ENCODE measurements at places on chromosomes 12 and 14.

DNA sequence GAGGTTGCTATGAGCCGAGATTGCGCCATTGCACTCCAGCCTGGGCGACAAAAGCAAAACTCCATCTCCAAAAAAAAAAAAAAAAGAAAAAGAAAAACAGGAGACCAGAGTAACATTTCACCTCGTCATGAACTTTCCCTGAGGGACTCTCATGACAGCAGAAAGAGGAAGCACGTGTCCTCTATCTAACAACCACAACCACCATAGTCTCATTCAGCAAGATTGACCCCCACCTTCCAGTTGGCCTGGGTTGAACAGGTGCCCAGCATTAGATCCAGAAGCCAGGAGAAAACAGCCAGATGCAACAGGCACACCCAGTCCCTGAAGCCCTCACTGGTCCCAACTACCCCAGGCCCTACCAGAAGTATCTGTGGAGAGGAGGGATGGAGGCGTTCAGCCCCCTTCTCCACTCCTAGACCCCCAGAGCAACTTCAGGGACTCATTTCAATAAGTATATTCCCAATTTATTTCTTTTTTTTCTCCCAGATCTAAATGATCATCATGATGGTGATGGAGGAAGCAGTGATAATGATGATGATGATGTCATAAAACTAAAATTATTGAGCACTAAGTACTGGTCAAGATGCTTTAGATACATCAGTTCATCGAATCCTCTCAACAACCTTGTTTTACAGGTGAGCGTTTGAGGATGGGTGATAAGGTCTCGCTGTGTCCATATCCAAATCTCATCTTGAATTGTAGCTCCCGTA, 235.0 kb downstream of the EFCAB11 start:
- no peak for DNase-seq

- no peak for DNase-seq
Measured at GRCh38 chr12:23813206-23813605, 136.3 kb downstream of the SOX5 start.

GRCh38 chr12:122081697-122082221, 3.2 kb downstream of the MLXIP start:
- DNase-seq: peak; percentile 31

DNA sequence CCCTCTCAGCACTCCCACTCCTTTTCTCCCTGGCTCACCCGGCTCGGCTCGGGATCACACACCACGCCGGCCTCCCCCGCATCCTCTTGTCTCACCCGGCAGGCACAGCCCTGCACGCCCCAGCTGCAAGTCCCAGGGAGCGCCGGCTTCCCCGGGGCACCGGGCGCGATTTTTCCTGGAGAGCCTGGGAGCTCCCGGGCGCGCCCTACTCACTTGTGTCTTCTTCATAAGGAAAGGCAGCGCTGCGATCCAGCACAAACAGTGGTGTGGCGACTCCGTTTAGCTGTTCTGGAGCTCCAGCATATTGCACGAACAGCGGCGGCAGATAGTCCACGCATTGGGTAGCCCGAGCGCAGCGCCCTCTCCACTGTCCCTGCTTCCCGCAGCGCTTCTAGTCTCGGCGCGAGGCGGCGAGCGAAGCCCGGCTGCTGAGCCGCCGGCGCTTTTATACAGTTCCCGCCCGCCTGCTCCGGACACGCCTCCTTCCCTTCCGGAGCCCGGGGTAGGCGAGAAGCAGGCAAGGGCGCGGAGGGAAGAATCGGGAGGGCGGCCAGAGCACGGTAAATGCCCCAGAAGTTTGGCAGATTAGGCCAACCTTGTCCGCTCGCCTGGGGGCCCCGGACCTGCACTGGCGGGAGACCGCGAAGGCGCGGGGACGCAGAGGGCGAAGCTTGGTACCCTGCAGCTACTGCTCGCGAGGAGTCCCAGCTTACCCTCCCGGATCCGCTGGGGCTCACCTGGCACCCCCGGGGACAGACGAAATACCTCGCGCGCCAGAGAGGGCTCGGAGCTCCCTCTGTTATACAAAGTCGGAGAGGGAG, at the start of gene KITLG:
KITLG (minus strand) TSS at position 421 of the 821 bp plus-strand sequence; CDS start at position 228, 193 bp downstream.
- DNase-seq: no peak

- no peak for DNase-seq
Measured at GRCh38 chr14:33068626-33069025, 129.9 kb downstream of the NPAS3 start.

DNA sequence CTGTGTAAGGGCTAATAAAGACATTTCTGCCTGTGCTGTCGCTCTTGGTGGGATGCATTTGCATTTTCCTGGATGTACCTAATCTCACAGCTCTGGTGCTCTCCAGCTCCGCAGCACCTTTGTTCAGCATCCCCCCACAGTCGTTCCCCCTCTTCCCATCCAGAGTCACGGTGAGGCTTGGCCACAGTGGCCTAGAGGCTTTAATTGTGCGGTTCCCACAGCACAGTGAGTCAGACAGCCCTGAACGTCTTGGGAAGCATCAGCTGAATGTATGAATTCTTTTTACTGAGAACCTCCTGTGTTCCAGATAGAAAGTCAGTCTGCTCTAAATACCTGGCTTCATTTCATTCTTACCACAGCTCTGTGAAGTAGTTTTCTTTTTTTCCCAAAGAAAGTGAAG, 28.7 kb downstream of the MLXIP start:
- DNase-seq: no peak

DNA sequence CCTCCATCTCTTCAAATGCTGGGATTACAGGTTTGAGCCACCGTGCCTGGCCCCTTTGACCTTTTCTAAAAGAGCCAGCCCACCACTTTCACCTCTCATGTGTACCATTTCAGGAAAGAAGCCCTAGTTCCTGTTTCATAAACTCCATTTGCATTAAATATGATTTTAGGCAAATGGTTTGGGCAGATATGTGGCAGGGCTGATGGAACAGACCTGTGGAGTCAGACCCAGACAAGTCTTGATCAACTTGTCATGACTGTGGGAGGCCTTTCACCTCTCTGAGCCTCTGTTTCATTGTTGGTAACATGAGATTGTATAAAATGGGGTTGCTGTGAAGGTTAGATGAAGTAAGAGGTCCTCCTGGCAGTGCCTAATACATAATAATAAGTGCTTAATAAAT, 5.2 kb upstream of the MAP3K9 start:
- no peak for DNase-seq

DNA sequence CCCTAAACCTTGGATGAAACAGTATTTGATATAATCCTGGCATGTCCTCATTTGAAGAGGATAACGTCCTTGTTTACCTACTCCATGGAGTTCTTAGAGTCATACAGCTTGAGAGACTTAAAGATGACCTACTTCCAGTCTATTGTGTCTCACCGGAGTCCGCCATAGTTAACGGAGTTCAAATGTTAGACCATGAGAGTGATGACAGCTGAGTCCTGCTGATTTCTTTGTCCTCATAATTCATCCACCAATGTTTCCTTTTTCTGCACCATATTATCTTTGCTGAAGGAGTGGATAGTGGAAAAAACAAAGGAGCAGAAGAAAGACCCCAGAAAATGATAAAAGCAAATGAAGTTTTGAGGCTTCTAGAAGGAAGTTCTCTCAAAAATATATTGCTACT, 75.8 kb upstream of the HIF1A start:
- DNase-seq: no peak

DNA sequence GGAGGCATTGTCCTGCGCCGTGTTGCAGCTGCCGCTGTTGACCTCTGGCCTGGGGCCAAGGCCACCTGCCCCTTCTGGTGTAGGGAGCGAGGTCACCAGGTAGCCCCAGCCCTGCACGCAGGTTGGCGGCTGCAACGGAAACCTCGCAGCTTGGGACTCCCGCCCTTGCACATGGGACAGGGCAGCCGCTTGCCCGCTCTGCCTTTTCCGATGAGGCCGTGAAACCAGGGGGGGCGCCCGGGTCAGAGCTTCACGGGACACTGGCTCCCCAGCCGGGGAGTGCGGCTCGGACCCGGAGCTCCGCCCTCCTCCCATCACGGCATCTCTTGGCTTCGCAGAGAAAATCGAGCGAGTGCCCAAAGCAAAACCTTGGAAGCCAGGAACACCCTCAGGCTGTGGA, 25.4 kb downstream of the DNAH10 start:
- no peak for DNase-seq

GRCh38 chr12:91225316-91225715, 42.7 kb upstream of the DCN start:
- no peak for DNase-seq

DNA sequence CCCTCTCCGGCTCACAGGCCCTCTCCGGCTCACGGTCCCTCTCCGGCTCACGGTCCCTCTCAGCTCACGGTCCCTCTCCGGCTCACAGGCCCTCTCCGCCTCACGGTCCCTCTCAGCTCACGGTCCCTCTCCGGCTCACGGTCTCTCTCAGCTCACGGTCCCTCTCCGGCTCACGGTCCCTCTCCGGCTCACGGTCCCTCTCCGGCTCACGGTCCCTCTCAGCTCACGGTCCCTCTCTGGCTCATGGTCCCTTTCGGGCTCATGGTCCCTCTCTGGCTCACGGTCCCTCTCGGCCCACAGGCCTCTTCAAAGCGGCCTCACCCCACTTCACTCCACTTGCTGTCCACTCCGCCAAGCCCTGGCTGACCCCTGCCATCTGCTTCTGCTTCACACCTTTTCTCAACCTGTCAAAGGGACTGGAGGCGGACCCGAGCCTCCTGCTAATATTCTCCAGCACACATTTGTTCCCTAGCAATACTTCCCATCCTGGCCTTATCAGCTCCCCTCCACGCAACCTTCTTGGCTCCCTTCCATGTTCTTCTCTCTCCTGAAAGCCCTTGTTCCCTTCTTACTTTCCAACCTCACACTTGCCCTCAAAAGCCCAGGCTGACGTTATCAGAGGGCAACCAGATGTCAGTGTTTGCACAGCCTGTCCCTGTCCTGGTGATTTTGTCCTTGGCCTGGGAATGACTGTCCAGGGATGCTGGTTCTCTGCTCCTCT, 176.7 kb downstream of the CALM1 start:
- no peak for DNase-seq

DNA sequence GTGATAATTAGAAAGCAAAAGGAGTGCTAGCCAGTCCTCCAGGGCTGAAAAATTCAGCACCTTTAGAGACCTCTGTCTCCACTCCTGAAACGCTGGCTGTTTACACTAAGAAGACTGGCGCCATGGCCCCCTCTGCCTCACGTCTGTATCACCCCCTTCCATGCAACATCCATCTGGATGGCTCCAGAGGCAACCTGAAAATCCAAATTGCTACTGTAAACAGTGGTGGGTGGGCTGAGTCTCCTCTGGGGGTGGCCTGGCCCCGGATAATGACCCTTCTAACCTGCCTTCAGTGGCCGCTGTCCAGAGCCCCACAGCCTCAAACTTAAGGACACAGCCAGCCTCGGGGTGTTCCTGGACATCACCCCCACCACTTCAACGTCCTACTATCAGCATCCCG, 1.4 kb downstream of the PRKD1 start:
- no peak for DNase-seq

DNA sequence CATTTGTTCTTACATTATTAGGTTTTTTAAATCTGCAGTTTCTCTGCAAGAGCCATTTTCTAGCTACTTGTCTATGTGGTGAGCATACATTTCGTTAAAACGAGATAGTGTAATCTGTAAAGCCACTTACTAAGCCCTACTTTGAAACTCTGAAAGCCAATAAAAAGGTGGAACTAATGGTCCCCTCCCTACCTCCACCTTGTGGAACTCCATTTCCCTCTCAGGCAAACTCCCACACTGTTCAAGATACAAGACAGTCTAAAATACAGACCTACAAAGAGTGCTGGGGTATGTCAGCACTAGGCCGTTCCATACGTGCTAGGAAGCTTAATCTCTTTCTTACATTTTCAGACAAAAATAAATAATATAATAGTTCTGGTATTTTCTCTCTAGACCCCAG, 74.1 kb downstream of the DUSP6 start:
- no peak for DNase-seq

- peak; percentile 51 for DNase-seq
Measured at GRCh38 chr12:111529424-111530368, 69.4 kb downstream of the ATXN2 start.

DNA sequence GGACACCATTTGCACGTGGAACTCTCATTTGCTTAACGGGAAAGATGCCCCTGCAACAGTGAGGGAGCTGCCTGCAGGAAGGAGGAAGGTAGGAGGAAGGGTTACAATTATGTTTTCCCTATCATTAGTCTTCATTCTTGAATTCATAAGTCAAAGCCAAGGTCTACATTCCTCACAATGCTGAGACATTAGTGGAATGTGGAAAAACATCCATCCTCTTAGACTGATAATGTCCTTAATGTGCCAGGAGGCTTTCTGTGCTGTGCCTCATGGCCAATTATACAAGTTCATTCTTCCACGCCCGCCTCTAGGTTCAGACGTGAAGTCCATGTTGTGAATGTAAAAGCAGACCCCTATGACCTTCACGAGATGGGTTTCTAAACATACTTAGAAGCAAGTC, 1212.4 kb upstream of the TMEM132C start:
- DNase-seq: no peak

All from stimulated activated naive CD4-positive, alpha-beta T cell (primary cell).